ENCODE measurements at places on chromosomes 16 and 17.

GRCh38 chr17:3966720-3967363, 2.6 kb upstream of the ATP2A3 start:
- DNase-seq = no peak

GRCh38 chr17:30505868-30506417, 28.7 kb downstream of the GOSR1 start:
- no peak for DNase-seq

- no peak for DNase-seq
Observed at GRCh38 chr17:72657467-72658317, 434.8 kb downstream of the SLC39A11 start.

DNA sequence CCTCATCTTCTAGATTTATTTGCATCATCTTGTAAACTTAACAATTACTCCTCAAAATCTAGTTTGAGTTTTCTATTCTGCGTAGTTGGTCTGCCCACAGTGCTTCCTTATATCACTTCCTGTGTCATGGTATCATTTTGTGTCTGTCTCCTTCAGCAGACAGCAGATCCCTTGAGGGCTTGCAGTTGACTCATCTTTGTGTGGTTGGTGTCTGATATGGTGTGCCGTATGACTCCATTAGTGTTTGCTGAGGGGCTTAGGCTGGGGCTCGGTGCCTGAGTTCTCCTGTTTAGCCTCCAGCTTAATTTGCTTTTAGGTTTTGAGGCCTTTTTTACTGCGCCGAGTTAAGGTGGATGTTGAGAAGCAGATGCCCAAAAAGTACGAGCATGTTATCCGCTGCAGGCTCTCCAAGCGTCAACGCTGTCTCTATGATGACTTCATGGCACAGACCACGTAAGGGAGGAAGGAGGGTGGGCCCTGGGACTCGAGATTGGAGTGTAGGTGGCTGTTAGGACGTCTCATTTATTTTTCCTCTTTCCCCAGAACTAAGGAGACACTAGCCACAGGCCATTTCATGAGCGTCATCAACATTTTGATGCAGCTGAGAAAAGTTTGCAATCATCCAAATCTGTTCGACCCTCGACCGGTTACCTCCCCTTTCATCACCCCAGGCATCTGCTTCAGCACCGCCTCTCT, 16.9 kb downstream of the SRCAP start:
- no peak for DNase-seq

DNA sequence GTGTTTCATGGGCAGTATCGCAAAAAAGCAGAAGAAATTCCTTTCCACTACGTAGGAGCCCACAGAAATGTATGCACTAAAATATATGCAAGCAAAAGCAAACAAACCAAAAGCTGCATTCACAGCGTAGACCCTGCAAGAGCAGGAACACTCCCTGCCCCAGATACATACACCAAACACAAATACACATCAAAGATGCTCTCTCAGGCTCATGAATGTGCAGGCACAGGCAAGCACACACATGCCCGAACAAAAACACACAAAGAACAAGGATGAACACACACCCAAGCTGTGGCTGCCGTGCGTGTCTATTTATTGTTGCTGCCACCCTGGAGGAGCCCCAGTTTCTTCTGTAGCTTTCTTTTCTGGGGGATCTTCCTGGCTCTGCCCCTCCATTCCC, 1.7 kb downstream of the NUPR1 start:
- DNase-seq = no peak

- DNase-seq = no peak
Observed at GRCh38 chr16:4859190-4859899, 12.1 kb downstream of the UBN1 start.

DNA sequence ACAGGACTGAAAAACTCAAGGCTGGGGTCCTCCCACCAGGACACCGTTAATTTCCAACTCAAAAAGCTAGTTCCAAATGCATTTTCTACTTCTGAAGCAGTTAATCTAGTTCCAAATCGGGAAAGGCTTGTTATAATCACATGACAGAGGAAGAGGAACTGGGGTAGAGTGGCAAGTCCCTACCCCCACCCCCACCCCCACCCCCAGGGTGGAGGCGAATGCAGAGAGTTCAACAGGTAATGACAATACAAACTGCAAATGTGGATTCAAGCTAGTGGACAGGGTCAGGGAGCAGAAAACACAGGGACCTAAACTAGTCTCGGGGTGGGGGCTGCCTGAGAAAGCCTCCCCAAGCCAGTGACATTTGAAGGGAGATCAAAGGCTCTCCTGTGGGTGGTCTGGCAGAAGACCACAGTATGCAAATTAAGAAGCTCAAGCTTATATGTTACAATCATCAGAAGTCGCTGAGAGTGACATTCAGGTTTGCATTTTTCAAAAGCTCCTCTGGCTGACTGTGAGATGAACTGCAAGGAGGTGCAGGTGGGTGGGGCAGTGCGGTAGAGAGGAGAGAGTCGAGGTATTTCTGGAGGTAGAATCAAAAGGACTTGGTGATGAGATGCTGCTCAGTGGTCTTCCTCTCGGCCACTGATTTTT, 56.4 kb upstream of the SLC25A19 start:
- DNase-seq = no peak

DNA sequence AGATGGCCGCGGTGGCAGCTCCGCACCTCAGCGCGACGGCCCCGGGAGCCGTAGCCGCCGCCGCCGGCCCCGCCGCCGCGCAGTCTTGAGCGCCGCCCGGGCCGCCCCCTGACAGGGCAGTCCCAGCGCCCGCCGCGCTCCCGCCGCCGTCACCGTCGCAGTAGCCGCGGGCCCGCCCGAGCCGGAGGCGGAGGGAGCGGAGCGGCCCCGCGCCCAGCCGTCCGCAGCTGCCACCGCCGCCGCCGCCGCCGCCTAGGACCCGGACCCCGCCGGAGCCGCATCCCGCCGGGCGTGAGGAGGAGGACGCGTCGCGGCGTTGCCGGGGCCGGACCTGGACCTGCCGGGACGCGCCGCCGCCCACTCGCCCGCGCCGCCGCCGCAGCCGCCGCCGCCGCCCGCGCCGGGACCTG, 218 bp downstream of the TNRC6C start:
- DNase-seq = peak; percentile 8

DNA sequence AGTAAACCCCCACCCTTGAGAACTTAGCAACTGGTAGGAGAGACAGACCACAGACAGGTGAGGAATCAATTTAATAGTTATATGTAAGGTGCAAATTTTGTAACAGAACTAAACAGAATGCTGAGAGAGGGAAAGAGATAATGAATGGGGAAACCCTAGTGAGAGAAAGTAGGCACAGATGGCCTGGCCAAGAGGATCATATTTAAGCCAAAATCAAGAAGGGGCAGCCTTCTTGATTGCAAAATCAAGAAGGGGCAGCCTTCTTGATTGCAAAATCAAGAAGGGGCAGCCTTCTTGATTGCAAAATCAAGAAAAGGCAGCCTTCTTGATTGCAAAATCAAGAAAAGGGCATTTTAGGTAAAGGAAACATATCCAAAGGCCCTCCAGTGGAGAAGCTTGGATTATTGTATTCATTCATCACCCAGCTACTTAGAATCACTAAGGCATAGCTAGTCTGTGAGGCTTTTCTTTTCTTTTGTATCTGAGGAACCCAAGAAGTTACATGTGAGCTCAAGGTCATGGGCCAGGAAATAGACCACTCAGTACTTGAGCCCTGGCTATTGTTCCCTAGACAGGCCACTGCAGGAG, 190.6 kb downstream of the CYLD start:
- no peak for DNase-seq

- DNase-seq = no peak
Observed at GRCh38 chr16:8960788-8961109, 3.0 kb downstream of the USP7 start.

DNA sequence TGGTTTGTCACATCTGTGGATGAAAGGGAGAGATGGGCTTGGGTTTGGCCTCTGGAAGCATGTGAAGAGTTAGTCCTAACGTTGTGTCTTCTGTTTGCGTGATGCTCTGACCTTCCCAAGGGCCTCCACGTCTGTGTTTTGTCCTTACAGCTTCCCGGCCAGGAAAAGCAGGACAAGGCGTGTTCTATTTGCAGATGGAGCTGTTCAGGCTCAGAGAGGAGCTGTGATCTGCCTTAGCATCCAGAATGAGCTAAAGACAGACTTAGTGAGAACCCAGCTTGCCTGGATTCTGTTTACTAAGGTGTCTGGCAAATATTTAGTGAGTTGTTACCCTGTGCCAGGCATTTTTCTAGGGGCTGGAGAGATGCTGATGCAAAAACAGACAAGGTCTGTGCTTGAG, 282.1 kb downstream of the CBLN1 start:
- DNase-seq = no peak

DNA sequence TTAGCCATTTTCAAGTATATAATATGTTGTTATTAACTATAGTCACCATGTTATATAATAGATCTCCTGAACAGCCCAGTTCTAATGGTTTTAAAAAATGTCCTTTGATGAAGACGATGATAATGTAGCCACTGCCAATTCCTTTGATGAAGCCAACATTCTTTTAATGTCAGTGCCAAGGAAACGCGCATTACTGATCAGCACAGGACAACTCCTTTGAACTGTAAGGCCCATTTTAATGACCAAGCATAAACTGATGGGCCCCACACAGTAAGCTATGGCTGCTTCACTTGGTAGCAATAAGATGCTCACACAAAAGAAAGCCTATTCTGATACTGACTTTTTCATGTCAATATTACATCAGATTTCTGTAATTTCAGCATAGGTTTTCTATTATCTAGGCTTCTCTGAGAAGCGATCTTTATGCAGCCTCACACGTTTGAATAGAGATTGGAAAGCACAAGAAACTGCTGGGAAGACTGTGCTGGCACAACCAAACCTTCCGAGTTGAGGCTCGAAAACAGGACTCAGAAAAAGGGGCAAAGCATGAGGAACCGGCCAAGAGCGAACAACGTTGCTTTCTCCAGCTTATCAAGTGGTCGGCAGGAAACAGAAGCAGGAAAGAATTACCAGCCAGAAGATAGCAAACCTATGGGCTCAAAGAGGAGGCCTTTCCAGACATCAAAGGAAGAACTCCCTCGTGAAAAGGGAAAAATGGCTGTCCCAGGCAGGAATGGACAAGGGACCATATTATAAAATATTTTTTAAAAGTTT, 19.4 kb downstream of the ERN1 start:
- DNase-seq = no peak

DNA sequence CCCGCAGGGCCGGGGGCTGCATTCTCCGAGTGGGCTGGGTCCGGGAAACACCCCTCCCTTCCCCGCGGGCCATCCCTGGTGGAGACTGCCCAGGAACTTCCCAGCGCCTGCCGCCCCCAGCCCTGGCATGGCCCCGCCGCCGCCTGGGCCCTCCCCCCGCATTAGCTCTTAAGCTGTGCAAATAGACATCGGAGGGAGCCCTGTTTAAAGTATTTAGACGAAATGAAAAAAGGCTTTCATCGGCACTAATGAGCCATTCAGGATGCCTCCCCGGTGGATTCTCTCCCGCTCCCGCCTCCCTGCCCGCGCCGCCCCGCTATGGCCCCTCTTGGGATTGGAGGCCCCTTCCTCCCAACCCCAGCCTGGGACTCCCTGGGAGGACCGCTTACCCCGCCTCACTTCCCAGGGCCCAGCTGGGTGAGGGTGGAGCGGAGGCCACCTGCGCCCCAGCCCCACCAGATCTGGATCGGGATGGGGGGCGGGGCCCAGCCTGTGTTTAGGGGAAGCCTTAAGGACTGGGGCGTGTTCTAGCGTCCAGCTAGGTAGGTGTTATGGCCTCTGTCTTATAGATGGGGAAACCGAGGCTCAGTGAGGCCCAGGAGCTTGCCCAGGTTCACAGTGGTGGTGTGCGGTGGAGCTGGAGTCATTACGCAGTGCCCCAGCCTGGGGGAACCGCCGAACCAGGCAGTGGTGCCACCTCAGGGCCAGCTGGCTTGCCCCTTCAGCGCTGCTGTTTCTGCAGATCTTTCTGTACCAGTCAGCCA, 19.7 kb downstream of the SEZ6 start:
- no peak for DNase-seq

- DNase-seq = no peak
Observed at GRCh38 chr17:64339516-64340490, 50.9 kb downstream of the PECAM1 start.

GRCh38 chr17:78272181-78272913, 40.9 kb downstream of the TMEM235 start:
- peak; percentile 2 for DNase-seq

- DNase-seq = no peak
Observed at GRCh38 chr17:1762233-1762900, 507 bp downstream of the SERPINF1 start.

Measured in LoVo (cell line).